ENCODE measurements at places on chromosomes 5 and 9.

- DNase-seq = no peak
Observed at GRCh38 chr5:69030358-69031062, 63.3 kb upstream of the SLC30A5 start.

GRCh38 chr9:136729144-136729543 is 13.6 kb downstream of the LCN10 start:
- DNase-seq = no peak

GRCh38 chr5:95274011-95274410 is 10.9 kb downstream of the MCTP1 start:
- DNase-seq = no peak

DNA sequence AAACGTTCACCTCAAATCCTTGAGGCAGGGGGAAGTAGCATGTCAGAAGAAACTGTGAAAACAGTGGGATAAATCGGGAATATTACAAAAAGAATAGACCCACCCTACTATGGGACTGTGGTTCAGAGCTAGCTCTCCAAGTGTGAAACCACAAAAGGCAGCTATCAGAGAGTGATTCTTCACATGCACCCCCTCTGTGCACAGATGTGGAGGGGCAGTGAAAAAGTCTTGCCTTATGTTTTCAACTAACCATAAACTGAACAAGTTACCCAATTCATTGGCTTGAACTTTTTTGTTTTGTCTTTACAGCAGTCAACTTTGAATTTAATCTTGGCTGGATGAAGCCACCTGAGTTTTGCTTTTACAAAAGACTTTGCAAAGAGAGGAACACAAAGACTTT is 98.8 kb upstream of the NR4A3 start:
- DNase-seq = no peak

- no peak for DNase-seq
Observed at GRCh38 chr9:29389421-29389820, 1816.1 kb upstream of the C9orf72 start.

GRCh38 chr9:105295986-105296385 is 51.5 kb downstream of the SLC44A1 start:
- no peak for DNase-seq

GRCh38 chr5:95923918-95924544 is 37.6 kb downstream of the ELL2 start:
- DNase-seq = no peak

- DNase-seq = no peak
Observed at GRCh38 chr9:98598861-98599260, 109.9 kb downstream of the GABBR2 start.

DNA sequence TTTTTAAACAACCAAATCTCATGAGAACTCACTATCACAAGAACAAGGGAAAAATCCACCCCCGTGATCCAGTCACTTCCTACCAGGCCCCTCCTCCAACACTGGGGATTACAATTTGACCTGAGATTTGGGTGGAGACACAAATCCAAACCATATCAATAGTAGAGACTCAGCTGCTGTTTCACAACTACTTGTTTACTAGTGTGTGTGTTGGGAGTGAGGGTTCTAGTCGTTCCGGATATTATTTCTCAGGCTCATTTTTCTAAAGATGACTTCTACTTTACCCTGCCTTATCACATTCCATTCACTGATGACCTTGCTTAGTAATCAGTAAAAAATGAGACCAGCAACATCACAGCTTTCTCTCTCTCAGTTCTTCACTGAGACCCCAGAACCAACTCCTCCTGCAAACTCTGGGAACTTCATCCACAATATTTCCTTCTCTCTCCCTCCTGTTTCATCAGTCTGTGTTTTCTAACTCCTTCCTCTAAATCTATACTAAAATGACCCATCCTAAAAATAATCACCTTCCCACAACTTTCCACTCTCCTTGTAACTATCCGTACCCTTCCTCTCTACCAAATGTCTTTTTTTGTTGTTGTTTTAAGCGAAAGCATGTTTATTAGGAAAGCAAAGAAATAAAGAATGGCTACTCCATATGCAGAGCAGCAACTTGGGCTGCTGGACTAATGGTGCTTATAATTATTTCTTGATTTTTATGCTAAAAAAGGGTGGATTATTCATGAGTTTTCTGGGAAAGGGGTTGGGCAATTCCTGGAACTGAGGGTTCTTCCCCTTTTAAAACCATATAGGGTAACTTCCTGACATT is 121.5 kb upstream of the SPRY4 start:
- DNase-seq = no peak

DNA sequence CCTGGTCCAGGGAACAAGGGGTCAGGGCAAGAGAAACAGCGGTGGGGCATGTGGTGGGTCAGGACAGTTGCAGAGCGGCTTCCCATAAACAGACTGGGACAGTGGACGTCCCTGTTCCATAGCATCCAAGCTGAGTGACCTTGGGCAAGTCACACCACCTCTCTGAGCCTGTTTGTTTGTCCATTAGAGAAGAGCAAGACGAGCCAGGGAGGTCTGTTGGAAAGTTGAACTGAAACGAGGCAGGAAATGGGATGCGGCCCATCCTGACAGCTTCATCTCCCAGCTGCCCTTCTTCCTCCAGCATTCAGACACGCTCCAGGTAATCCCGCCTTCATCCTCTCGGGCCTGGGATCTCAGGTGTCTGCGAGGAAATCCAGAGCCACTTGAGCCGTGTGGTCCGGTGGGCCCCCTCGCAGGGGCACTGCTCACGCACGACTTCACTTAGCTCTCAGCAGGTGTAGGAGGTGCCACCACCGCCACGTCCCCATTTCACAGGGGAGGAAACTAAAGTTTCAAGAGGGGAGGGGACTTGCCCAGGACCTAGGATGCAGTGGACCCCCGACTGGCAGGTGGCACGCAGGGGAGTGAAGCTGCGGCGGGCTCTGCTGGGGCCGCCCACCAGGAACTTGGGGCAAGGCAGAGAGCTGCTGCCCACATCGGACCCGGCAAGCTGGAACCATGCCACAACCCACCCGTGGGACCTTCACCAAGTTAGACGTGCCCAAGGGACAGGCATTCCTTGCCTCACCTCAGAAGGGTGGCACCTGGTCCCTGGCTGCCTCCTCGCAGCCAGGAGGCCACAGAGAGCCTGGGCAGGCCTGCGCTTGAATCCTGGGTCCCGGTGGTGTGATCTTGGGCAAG is 13.0 kb downstream of the PTGES2 start:
- DNase-seq = no peak

DNA sequence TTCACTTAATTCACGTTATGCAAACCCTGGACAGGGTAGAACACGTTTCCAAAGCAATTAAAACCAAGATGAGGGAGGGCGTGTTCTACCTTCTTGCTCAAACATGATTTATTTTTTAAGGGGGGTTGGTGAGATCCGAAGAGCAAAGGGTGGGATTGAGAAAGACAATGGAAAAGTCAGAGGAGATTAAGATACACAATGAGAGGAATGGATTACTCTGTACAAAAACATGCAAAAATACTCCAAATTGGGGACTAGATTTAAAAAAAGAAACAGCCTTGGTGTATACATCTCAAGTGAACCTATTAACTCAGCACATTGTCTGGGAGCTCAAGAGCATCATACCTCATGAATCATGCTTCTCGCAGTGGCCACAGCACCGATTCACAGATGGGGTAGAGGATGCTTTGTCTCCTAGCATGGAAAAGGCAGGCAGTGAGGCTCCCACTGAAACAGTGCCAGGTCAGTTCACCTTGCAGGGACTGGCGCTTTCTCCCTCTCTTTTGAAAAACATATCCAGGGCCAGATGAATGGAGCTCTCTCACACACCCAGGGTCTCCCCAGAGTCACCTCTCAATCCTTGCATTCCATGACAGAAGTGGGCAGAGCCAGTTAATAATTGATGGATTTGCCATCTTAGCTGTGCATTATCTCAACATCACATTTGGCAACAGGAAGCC is 459.7 kb downstream of the BNC2 start:
- DNase-seq = no peak

- no peak for DNase-seq
Observed at GRCh38 chr5:135386886-135387628, 12.0 kb downstream of the MACROH2A1 start.

GRCh38 chr5:34511063-34511462 is 145.1 kb upstream of the RAI14 start:
- no peak for DNase-seq

GRCh38 chr5:150904479-150905311 is at the start of gene ZNF300:
Gene ZNF300, minus strand, starts transcription at chr5:150904980. Its CDS starts 1,825 bp downstream, at chr5:150903155.
- peak; percentile 38 for DNase-seq
